ENCODE measurements at places on chromosomes 16 and 17.

DNA sequence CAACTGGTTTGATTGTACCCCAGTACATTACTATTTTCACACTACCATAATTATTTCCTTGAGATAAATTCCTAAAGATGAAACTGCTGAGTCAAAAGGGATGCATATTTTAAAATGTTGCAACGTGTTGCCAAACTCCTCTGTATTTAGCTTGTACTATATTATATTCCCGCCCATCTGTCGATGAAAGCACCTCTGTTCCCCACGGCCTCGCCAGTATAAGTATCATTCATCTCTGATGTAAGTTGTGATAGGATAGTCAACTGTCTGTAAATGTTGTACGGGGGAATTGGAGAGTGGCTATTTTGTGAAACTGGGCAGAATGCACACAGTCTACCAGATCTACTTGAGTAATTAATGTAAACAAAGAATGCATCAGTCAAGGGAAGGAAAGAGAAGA, 47.7 kb upstream of the TNRC6A start:
- no peak for DNase-seq

GRCh38 chr17:8701221-8701620, 43.4 kb downstream of the CCDC42 start:
- no peak for DNase-seq

DNA sequence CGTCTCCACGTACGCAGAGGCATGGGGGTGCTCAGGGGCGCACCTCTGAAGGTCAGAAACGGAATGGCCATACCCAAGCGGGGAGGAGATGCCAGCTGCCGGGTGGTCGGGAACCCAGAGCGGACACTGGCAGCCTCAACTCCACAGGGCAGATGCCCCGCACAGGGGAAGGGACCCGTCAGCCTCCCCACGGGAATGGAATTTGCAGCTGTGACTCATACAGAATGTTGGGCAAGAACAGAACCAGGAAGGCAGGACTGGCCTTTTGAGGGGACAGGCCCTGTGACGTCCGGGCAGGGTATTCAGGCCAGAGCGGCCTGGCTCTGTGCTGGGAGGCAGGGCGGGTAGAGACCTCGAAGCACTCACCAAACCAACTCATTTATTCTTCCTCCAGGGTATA, 7.5 kb downstream of the TK1 start:
- no peak for DNase-seq

DNA sequence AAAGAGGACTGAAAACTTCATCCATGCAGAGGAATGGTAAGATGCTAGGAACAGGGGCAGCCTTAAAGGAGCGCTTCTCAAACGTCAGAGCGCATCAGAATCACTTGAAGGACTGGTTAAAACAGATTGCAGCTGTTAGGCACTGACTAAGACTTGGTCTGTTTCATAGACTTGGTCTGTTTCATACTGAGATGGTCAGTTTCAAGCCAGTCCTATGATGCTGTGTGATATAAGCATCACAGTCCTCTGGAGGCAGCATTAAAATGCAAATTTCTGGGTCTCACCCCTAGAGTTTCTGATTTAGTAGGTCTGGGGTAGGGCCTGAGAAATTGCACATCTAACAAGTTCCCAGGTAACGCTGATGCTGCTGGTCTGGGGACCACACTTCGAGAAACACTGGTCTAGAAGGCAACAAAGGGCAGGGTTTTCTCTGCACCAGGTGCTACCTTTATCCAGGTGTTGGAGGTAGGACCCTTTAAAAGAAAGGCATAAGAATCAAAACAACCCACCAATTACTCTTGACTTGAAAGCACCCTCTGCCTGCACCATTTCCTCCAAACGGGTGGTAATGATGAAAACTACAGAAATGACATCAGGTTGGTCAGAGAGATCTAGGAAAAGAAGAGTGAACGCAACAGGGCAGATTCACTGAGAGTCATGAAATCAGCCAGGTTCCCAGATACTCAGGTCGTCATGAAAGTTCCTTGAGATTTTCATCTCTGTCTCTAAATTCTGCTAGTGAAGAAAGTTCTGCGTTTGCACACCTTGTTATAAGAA, 95.0 kb upstream of the RCVRN start:
- peak; percentile 42 for DNase-seq

- no peak for DNase-seq
Measured at GRCh38 chr16:49260253-49260652, 21.4 kb downstream of the CBLN1 start.

GRCh38 chr17:75459590-75460267, 3.3 kb downstream of the TMEM94 start:
- DNase-seq: no peak

DNA sequence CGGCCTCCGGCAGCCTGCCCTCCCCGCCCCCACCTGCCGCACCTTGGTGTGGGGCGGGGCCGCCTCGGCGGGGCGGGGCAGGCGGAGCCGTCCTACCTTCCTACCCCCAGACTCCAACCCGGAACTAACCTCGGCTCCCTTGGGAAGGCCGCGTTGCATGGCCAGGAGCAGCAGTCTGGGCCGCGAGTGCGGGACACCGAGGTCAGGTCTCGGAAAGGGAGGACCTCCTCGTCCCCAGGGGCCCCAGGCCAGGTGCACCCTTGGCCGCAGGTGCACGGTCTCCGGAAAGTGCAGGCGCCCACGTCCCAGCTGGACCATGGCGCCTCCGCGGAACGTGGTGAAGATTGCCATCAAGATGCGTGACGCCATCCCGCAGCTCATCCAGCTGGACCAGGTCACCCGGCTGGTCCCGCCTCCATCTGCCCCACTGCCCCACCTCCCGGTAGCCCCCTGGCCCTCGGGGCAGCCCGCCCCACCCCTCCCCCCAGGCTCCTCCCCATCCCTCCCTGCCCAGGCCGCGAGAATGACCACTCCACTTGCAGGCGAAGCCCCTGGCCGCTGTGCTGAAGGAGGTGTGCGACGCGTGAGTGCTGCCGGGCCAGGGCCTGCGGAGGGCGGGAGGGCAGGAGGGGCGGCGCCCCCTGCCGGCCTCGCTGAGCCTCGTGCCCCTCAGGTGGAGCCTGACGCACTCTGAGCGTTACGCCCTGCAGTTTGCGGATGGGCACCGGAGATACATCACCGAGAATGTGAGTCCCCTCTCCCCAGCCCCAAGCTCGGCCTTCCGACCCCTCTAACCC, at the start of gene ELMO3:
ELMO3 (plus strand) TSS at position 121 of the 797 bp plus-strand sequence; CDS start at position 317, 196 bp downstream.
- peak; percentile 36 for DNase-seq

- DNase-seq: no peak
Measured at GRCh38 chr17:31811101-31811500, 47.9 kb downstream of the COPRS start.

GRCh38 chr16:10738231-10739077, 5.2 kb upstream of the NUBP1 start:
- peak; percentile 67 for DNase-seq

DNA sequence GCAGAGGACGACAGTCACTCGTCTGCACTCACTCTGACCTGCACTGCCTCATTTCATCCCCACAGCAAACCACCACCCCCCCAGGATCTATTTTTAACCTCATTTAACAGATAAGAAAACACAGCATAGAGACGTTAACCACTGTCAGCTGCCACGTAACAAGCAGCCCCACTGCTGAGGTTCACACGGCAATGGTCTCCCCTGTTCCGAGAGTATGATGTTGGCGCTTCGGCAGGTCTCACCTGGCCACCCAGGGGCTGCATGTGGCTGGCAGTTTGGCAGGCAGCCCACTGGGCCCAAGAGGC, 16.1 kb downstream of the ZNF469 start:
- DNase-seq: no peak

DNA sequence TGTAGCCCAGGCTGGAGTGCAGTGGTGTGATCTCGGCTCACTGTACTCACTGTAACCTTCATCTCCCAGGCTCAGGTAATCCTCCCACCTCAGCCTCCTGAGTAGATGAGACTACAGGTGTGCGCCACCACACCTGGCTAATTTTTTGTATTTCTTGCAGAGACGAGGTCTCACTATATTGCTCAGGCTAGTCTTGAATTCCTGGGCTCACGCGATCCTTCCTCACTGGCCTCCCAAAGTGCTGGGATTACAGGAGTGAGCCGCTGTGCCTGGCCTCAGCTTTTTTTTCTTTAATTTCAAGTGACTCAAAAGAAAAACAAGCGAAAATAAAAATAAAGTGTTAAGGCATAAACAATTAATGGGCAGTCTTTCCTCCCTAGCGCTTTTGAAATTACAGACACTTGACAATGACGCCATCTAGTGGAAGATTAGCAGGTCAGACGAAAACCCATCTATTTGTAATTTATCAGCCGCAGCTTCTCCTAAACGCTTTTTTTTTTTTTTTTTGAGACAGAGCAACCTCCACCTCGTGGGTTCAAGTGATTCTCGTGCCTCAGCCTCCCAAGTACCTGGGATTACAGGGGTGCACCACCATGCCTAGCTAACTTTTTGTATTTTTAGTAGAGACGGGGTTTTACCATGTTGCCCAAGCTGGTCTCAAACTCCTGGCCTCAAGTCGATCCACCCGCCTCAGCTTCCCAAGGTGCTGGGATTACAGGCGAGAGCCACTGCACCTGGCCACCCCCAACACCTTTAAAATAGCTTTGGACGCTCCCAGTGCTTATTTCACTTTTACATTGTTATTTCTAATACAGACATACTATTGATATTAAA, 28.1 kb upstream of the PECAM1 start:
- DNase-seq: peak; percentile 60

- no peak for DNase-seq
Measured at GRCh38 chr16:90020838-90021382, 1.7 kb upstream of the DBNDD1 start.

- DNase-seq: no peak
Measured at GRCh38 chr16:55655897-55656681, at the start of gene SLC6A2. Gene SLC6A2 (plus strand): TSS chr16:55655988. CDS start chr16:55656695, 707 bp downstream.

DNA sequence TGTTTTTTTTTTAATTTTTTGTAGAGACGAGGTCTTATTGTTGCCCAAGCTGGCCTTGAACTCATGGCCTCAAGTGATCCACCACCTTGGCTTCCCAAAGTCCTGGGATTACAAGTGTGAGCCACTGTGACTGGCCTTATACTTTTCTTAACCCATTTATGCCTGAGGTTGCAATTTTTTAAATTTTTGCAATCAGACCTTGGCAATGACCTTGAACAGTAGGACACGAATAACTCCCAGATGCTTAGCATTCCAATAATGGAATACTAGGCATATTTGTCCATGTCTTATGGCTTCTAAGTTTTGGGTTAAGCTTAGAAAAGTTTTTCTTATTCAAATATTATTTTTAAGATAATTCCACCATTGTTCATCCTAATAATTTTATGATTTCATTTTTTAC, 28.3 kb upstream of the TMEM97 start:
- DNase-seq: no peak

DNA sequence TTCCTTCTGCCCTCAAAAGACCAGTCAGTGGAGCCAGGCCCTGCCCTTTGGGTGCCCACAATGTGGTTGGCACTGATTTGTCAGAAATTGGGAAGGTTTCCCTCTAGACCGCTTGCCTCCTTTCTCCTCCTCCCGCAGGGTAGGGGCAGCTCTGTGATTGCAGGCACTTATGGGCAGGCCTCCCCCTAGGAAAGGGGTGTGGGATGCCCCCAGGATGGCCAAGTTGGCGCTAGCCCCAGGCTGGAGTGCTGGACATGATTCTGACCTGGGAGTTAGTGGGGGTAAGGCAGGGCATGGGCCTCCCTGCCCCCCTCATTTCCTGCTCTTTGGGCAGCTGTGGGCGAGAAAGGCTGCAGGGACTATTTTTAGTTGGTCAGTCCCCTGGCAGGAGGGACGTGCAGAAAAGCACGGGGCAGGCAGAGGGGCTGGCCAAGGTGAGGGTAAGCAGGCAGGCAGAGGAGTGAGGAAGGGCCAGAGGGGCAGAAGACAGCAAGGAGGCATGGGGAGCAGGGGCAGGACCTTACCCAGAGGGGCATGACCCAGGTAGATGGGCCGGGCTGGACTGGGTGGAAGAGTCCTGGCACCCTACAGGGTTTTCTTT, 3.3 kb downstream of the RARA start:
- peak; percentile 44 for DNase-seq

DNA sequence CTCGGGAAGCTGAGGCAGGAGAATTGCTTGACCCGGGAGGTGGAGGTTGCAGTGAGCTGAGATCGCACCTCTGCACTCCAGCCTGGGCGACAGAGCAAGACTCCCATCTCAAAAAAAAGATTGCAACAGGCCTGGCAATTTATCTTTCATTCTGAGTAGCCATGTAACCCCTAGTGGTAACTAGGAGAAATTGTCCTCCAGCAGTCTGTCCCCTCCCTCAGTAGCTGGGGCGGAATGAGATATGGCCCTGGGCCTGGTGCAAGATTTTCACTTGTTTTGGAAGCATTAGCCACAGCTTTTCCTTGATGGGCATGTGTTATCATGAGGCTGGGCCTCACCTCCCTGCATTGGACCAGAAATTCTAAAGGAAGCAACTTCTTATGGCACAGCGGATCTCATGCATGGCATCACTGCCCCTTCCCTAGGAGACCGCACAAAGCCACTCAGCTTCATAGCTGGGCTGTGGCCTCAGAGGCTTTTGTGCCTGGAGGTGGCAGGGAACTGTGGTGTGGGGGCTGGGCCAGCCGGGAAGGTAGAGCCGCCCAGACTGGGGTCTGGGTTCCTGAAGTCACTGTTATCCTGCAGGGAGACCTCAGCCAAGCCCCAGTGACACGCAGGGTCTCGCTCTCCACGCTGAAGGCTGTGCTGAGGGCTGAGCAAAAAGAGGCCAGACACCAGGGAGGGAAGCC, 13.4 kb downstream of the NATD1 start:
- DNase-seq: peak; percentile 73

GRCh38 chr17:29650396-29650795, 27.7 kb upstream of the CORO6 start:
- DNase-seq: no peak

- no peak for DNase-seq
Measured at GRCh38 chr17:69711541-69711940, 297.0 kb downstream of the MAP2K6 start.

DNA sequence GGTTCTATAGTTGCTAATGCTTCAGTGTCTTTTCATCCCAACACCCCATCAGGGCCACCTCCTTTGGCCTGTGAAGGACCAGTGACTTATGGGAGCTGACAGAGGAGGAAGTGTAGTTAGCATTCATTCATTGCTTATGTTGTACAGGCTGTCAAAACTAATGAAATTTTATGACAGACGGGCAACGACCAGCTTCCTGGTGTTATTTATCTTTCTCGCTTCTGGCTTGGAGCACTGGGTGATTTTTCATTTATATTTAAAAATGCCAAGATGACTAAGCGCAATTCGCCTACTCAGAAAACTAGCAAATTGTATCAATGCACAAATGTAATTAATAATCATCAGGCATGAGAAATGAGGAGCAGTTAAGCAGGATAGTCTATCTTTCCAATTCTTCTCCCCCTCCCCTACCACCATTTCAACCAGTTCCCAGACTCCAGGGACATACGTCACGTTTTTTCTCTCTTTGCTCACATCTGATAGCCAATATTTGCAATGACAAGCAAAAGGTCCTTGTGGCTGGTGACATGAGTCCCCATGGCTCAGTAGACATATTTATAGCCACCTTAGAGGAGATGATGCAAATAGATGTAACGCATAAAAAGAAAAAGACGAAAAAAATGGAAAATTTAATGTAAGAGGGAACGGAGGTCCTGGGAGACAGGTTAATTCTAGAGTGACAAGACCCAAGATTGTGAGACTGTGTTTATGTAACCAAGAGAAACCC, 11.2 kb downstream of the CDRT15 start:
- DNase-seq: no peak

DNA sequence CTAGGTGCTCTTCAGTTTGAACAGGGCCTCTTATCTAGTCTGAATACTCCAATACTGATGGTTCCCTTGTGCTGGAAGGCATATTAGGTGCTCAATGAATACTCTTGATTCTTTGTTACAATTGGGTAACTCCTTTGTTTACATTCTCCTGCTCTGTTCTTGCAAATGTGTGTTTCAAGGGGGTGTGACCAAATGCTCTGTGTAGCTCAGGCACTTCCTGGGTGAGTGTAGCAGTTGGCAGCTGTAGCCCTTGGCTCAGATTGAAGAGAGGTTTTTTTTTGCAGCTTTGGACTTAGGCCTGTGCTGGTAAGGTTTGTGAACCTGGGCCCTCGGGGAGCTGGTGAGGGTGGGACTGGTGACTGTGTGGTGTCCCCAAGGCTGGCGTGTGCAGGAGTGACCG, 20.2 kb downstream of the TBCD start:
- no peak for DNase-seq
